ENCODE measurements at places on chromosomes 4 and X.

DNA sequence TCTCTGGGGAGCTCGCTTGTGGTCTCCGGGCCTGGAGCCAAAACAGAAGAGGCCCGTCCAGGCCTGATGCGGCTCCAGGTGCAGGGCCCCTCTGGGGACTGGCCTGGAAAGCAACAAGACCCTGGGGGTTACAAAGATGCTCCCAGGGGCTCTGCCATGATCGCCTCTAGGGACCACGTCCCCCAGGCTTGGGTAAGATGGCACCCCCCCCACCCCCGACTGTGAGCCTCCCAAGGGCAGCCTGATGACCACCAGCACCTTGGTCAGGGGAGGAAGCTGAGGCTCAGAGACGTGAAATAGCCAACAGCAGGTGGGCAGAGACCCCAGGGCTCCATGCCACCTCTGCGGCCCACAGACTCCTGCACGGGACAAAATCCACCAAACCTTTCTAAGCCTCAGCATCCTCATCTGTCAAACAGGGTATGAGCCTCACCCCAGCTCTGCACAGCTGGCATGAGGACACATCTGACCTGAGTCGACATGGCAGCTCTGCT, 25.4 kb downstream of the C4orf50 start:
- no peak for DNase-seq

DNA sequence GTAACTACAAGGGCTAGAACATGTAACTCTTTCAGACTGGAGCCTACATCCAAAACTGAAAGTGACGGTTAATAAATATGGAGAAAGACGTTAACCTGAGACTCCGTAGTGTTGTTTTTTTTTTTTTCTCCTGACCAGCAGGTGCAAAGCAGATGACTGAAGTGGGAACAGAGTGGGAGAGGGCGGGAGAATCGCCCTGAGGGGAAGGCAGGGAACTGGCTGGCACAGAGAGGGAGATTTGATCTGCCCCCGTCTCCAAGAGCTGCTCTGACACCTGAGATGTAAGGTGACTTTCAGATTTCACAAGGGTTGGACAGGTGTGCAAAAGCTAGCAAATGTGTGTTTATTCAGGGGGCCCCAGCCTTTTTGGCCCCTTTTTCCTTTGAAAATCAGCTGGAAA, 180.2 kb downstream of the PALLD start:
- no peak for DNase-seq

GRCh38 chr4:102687982-102688433, 72.8 kb downstream of the MANBA start:
- DNase-seq = no peak

DNA sequence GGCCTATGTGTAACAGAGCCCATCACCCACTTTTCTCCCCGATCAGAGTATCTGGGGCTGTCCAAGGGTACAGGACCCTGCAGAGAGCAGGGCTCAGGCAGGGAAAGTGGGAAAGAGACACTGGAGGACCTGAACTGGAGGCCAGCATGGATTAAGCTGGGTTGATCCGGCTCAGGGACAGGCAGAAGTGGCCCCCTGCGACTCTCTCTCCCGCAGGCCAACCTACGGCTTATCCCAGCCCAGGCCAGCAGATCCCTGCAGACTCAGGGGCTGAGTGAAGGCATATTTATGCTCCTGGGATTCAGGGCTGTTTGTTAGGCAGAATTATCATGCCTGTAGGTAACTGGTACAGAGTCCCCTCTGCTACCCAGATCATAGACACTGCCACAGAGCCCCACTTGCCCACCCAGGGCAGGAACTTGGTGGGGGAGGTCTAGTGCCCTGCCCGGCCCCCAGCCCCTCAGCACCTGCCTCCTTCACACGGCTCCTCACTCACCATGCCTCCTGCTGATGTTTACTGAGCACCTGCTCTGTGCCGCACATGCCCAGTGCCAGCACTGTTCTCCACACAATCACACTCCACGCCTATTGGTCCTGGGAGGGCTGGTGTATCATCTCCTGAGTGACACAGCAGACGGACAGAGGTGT, 87.3 kb downstream of the ADRA2C start:
- DNase-seq = no peak

DNA sequence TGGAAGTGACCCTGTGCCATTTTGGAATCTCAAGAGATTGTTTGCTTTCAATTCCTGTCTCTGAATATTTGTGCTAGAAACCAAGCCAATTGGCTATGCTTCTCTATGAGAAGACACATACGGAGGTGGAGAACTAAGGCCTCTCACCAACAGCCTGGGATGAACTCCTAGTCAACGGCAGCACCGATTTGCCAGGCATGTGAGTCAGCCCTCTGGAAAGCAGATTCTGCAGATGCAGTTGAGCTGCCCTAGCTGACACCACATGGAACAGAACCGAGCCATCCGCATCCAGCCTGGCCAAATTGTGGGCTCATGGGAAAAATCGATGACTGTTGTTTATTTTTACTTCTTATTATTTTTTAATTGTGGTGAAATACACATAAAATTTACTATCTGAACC, 58.2 kb upstream of the WDFY3 start:
- no peak for DNase-seq

- no peak for DNase-seq
Observed at GRCh38 chr4:69999420-69999819, 3.7 kb downstream of the STATH start.

DNA sequence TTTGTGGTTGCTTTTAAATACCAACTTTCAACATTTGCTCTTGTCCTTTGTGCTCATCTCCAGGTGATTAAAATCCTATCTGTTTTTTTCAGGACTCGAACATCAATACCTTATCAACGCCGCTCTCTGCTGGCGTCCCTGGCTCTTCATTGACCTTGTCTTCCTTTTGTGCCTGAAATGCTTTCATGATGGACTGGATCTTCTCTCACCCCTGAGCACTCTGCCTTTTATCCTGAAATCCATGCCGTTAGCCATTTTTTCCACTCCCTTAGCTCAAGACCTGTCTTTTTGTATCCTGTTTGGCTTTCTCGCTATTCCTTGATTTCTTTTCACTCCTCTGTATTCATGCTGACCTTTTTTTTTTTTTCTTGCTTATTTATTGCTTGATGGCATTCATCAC, 549.5 kb upstream of the CPEB2 start:
- DNase-seq = no peak

DNA sequence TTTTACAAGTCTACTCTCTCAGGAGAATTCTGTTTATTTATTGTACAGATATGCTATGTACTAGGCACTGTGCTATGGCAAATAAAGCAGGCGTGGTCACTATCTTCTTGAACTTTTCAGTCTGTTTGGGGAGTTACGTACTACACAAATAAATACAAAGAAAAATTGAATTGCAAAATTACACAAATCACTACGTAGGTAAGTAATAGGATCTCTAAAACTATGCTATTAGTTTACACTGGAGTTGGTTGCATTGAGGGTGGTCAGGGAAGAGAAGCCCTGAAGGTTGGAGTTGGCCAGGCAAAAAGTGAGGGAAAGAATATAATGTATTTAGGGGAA, 75.7 kb downstream of the GAB1 start:
- no peak for DNase-seq

GRCh38 chr4:144189121-144189520, 48.6 kb upstream of the GYPA start:
- DNase-seq = no peak

- DNase-seq = no peak
Observed at GRCh38 chr4:147480502-147480890, 401 bp upstream of the EDNRA start.

GRCh38 chr4:2426069-2426397, 7.3 kb downstream of the CFAP99 start:
- DNase-seq = no peak

DNA sequence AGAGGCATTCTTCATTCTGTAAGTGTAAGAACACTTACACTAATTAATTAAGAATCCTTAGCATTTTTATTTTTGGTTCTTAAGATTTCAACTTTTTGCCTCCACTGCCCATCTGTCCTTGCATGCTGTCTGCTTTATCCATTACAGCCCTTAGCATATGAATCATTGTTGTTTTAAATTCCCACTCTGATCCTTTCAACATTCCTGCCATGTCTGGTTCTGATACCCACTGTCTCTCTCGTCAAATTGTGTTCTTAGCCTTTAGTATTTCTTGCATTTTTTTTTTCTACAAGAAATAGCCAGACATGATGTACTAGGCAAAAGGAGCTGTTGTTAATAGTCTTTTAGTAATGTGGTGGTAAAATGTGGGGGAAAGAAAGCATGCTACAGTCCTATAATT, 1360.0 kb downstream of the TECRL start:
- no peak for DNase-seq

DNA sequence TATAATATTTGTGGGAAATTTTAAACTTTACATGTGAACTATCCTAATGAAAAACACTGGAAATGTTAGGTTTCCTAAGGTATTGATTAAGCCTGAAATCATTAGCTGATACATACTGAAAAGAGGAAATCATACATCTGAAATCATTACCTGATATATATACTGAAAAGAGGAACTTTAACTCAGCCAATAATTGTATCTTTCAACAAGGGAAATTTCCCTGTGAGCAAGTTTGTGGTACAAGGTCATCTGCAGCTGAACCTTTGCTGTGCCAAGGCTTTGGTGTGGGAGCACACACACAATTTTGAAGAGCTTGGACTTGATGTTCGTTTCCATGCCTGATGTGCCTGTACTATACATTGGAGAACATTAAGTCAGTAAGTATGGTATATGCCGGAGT, 131.9 kb upstream of the USP9X start:
- no peak for DNase-seq

- no peak for DNase-seq
Observed at GRCh38 chr4:2685541-2685940, 70.6 kb downstream of the TNIP2 start.

DNA sequence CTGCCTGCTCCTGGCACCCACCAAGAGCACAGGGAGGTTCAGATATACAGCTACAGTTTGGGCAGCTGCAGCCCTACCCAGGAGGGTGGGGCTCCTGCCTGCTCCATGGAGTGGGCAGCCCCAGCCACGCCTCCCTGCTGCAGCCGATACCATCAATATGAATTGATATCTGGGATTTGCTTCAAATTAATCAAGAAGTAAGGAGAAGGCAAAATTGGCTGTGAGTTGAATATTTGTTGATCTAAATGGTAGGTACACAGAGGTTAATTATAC, 31.2 kb upstream of the ZNF280C start:
- no peak for DNase-seq

- no peak for DNase-seq
Observed at GRCh38 chrX:44828008-44828605, 15.7 kb upstream of the DUSP21 start.

GRCh38 chr4:650951-651883, 22.9 kb downstream of the ATP5ME start:
- DNase-seq = no peak

DNA sequence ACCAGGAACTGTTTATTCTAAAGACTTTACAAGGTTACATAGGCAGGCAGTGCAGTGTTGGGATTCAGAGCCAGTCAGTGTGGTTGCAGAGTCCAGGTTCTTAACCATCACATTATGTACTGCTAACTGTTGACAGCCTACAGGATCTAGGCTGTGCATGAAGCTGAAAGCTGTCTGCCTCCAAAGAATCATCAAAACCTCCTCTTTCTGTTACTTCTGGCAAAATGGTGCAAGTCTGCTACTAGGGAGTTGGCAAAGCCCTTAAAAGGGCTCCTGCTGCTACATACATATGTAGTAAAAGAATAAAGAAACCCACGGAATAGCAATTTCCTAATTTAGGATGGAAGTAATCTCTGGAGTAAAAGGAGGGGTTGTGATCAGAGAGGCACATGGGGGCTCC, 40.4 kb upstream of the CHRDL1 start:
- DNase-seq = no peak
